Body of pancreas (tissue), 4 donors: ENCODE measurements at places on chromosomes 11 and 22.

GRCh38 chr11:7612661-7613393, 60.5 kb downstream of the CYB5R2 start:
- no peak for DNase-seq
- H3K27ac ChIP-seq, result peak overlapping the region; percentile 58
- H3K4me3 ChIP-seq, result no peak overlapping the region
- H3K36me3 ChIP-seq, result no peaks in the 10 kb centered on the region
- no peaks in the 10 kb centered on the region for H3K27me3 ChIP-seq
- peaks cover 46% of the 10 kb centered on the region for H3K4me1 ChIP-seq

DNA sequence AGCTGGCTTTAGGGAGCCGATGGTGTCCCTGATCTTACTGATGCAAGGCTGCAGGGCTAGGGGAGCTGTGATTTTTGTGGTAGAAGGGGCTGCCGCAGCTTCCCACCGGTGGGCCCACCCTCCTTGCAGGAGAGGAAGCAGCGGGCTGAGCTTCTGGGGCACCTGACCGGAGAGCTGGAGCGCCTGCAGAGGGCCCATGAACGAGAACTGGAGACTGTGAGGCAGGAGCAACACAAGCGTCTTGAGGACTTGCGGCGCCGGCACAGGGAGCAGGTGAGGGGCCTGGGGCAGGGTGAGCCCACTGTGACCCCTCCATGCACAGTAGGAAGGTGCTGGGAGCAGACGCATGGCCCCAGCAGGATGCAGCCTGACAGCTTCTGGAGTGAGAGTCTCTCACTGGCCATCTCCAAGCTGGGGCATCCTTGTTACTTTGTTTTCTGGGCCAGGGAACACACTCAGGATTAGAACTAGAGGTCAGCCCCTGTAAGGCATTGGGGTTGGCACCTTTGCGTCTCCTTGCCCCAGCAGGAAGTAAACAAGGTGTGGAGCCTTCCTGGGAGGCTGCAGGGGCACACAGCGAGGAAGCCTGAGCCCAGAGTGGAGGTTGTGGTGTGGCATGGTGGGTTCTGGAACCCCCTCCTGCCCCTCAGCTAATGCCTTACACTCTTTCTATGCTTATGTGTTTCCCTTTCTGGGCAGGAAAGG, 66.7 kb downstream of the CEP164 start:
- no peaks in the 10 kb centered on the region for H3K27me3 ChIP-seq
- no peak overlapping the region for H3K4me3 ChIP-seq
- no peak overlapping the region for H3K27ac ChIP-seq
- H3K36me3 ChIP-seq, result peaks cover 20% of the 10 kb centered on the region
- H3K4me1 ChIP-seq, result no peaks in the 10 kb centered on the region

DNA sequence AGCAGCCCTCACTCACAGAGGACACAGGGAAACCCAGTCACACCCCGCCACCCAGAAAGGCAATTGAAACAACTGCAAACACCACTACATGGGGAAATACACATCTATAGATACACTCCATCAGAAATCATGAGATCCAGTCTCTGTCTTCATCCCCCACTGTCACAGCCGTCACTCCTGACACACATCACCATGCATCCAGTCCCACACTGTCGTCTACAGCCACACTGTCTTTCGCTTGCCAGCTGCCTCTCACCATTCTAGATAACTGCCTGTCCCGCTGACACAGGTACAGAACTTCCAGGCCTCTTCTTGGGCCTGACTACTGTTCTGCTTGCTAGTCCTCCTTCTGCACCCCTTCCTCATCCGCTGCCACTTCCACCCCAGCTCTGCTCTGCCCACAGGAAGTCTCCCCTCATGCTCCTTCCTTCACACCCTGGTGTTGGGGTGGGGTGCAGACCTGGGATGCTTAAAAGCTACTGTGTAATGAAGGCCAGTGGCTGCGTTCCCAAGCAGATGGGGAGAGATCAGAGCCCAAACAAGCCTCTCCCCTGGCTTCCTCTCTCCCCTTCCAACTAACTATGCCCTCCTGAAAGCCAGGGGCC, 42.6 kb downstream of the SLC22A12 start:
- H3K4me1 ChIP-seq, result no peaks in the 10 kb centered on the region
- no peaks in the 10 kb centered on the region for H3K36me3 ChIP-seq
- H3K4me3 ChIP-seq, result no peak overlapping the region
- DNase-seq, result no peak
- H3K27me3 ChIP-seq, result no peaks in the 10 kb centered on the region
- no peak overlapping the region for H3K27ac ChIP-seq

- H3K27me3 ChIP-seq, result no peaks in the 10 kb centered on the region
- no peak overlapping the region for H3K27ac ChIP-seq
- no peak overlapping the region for H3K4me3 ChIP-seq
Measured at GRCh38 chr11:64348383-64349024, 8.5 kb downstream of the CCDC88B start.

DNA sequence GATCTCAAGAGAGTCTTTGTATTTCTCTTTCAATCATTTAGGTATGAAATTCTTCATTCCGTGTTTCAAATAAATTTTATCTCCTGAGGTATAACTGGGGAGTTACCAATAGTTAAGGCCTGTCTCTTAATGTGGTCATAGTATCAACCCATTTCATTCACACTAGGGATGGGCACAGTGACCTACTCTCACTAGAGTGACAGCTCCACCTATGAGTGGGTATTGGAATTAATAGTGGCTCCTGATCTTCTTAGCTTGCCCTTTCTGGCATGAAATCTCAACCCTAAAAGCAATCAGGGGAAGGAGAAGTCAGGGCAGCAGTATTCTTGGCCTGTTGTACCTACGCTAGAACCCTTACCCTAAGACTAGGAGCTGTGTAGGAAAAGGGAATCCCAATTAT, 507.7 kb downstream of the FAM181B start:
- H3K27ac ChIP-seq, result no peak overlapping the region
- no peak for DNase-seq
- no peaks in the 10 kb centered on the region for H3K4me1 ChIP-seq
- H3K27me3 ChIP-seq, result no peaks in the 10 kb centered on the region

GRCh38 chr11:31247321-31247720, 122.2 kb downstream of the DCDC1 start:
- H3K27ac ChIP-seq, result no peak overlapping the region
- no peak overlapping the region for H3K4me3 ChIP-seq
- DNase-seq, result no peak
- no peaks in the 10 kb centered on the region for H3K27me3 ChIP-seq
- H3K36me3 ChIP-seq, result no peaks in the 10 kb centered on the region

- no peaks in the 10 kb centered on the region for H3K36me3 ChIP-seq
- no peaks in the 10 kb centered on the region for H3K27me3 ChIP-seq
- DNase-seq, result no peak
- H3K4me1 ChIP-seq, result no peaks in the 10 kb centered on the region
- no peak overlapping the region for H3K27ac ChIP-seq
Measured at GRCh38 chr11:132920451-132921096, 611.7 kb downstream of the OPCML start.

- no peak overlapping the region for H3K4me3 ChIP-seq
- no peaks in the 10 kb centered on the region for H3K4me1 ChIP-seq
- no peaks in the 10 kb centered on the region for H3K27me3 ChIP-seq
- H3K36me3 ChIP-seq, result no peaks in the 10 kb centered on the region
Measured at GRCh38 chr11:99422581-99423427, 402.1 kb downstream of the CNTN5 start.

DNA sequence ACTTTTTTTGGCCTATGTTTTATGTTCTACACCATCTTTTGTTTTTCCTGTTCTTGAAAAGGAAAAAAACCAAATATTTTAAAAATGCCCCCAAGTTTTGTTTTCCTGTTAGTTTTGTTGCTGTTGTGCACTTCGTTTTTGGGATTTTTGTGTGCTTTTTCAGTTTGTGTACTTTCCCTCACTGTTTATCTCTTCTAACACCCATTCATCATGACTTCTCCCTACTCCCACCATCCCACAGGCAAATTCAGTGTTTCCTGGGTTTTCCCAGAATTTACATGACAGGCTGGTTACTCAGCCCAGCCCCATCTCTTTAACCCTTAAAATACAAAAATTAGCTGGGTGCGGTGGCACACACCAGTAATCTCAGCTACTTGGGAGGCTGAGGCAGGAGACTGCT, 15.6 kb downstream of the TMEM123 start:
- no peaks in the 10 kb centered on the region for H3K4me1 ChIP-seq
- H3K27ac ChIP-seq, result no peak overlapping the region
- H3K36me3 ChIP-seq, result no peaks in the 10 kb centered on the region
- H3K4me3 ChIP-seq, result no peak overlapping the region
- no peak for DNase-seq
- no peaks in the 10 kb centered on the region for H3K27me3 ChIP-seq

DNA sequence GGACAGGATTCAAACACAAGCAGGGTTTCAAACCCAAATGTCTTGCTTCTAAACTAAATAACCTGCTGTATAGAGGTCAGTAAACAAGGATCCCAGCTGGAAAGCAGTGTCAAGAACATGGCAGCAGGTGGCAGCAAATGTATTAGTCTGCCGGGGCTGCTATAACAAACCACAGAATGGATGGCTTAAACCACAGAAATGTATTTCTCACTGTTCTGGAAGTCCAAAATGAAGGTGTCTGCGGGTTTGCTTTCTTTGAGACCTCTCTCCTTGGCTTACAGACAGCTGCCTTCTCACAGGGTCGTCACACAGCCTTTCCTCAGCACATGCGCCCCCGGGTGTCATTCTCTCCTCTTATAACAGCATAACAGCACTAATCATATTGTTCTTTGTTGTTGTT, 65.1 kb upstream of the LRRC55 start:
- H3K27ac ChIP-seq, result no peak overlapping the region
- DNase-seq, result peak; percentile 32
- H3K36me3 ChIP-seq, result no peaks in the 10 kb centered on the region
- no peaks in the 10 kb centered on the region for H3K4me1 ChIP-seq
- H3K27me3 ChIP-seq, result no peaks in the 10 kb centered on the region

- H3K4me1 ChIP-seq, result peaks cover 13% of the 10 kb centered on the region
- H3K27me3 ChIP-seq, result no peaks in the 10 kb centered on the region
- no peaks in the 10 kb centered on the region for H3K36me3 ChIP-seq
- peak; percentile 73 for DNase-seq
- no peak overlapping the region for H3K4me3 ChIP-seq
Measured at GRCh38 chr11:16945671-16946469, 68.3 kb downstream of the PLEKHA7 start.

DNA sequence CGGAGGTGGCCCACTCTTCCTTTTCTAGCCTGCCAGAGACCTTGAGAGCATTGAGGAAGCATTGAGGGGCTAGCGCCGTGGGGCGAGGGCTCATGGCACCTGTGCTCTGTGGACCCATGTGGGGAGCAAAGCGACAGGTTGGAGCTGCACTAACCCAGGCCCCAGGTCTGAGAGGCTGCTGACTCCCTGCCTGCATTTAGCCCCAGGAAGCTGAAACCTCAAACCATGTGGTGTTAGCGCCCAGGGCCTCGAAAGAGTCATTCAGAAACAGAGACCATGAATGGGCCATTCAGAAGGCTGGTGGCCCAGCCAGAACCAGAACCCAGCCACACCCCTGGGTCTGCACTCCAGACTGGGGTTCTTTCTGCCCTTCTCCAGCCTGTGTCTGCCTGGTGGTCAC, 88.6 kb downstream of the BCR start:
- DNase-seq, result no peak
- no peak overlapping the region for H3K4me3 ChIP-seq
- no peak overlapping the region for H3K27ac ChIP-seq
- H3K27me3 ChIP-seq, result no peaks in the 10 kb centered on the region

DNA sequence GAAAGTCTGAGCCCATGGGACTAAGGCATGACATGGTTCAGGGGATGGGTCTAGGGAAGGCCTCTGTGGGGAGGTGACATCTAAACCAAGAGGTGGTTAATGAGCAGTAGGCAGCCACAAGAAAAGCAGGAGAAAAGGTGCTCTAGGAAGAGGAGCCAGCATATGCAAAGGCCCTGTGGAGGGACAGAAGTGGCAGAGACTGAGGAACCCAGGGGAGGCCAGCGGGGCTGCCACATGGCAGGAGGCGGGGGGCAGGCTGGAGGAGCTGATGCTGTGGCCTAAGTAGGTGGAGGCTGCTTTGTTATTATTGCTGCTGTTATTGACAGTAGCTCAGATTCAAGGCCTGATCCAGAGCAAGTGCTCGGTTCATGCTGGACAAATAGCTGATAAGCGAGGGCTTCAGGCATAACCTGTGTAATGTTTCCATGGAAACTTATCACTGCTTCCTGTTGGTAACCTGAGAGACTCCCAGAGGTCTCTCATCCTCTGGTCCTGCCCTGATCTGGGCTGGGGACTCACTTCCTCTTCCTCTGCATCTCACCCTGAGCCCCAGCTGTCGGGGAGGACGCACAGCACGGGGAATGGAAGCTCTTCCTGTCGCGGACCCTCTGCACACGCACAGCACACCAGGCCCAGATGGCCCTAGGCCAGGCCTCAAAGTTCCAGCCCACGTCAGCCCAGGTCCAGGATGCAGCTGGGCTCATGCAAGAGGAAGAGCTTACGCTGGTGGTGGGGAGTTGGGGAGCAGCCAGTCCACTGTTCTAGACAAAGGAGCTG, 75.2 kb upstream of the TP53I11 start:
- peak; percentile 59 for DNase-seq
- peaks cover 10% of the 10 kb centered on the region for H3K4me1 ChIP-seq

- no peaks in the 10 kb centered on the region for H3K27me3 ChIP-seq
Measured at GRCh38 chr11:68575025-68575665, 109.2 kb upstream of the GAL start.

- no peaks in the 10 kb centered on the region for H3K36me3 ChIP-seq
- H3K27me3 ChIP-seq, result no peaks in the 10 kb centered on the region
- peaks cover 64% of the 10 kb centered on the region for H3K4me1 ChIP-seq
Measured at GRCh38 chr11:12239396-12239795, 129.0 kb downstream of the MICAL2 start.

DNA sequence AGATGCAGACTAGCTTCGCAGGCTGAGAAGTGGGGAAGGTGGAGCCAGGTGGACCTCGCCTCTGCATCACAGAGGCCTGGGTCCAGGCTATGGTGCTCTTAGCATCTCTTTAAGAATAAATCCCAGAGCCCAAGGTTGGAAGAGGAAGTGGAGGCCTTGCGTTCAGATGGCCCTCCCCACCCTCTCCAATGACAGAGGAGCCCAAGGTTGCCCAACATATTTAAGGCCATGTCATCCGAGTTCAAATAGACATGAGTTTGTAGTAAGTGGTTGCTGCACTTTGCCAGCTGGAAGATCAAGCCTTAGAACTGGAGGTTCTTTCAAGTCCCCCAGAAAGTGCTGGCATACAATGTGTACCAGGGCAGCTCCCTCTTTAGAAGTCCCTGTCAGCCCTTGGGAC, 47.1 kb upstream of the HORMAD2 start:
- H3K4me1 ChIP-seq, result peaks cover 5% of the 10 kb centered on the region
- DNase-seq, result no peak
- H3K27me3 ChIP-seq, result no peaks in the 10 kb centered on the region
- H3K4me3 ChIP-seq, result no peak overlapping the region
- H3K27ac ChIP-seq, result no peak overlapping the region
- H3K36me3 ChIP-seq, result no peaks in the 10 kb centered on the region

DNA sequence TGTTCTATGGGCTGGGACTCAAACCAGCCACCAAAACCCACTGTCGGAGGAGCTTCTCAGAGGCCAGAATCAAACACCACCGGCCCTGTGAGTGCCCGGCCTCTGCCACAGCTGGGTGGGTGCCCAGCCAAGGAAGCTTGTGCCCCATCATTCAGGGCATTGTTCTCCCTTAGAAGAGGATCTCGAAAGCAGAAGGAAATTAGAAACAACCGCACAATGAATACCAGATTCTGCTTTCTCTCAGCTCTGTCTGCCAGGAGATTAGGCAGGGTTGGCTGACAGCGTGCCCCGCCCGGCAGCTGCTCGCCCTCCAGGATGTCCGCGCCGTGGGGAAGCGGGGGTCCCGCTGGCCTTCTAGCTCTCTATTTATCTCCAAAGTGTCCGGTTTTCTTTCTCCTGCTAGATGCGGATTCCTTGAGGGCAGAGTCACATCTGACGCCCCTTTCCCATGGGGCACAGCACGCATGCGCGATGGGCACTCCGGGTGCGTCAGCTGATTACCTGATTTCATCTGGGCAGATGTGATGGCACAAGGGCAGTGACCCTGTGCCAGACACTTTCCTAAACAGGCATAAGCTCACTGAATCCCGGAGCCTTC, 25.5 kb downstream of the SCGB1A1 start:
- H3K27me3 ChIP-seq, result no peaks in the 10 kb centered on the region
- no peaks in the 10 kb centered on the region for H3K36me3 ChIP-seq
- H3K27ac ChIP-seq, result no peak overlapping the region
